ENCODE measurements at places on chromosomes 3 and 15. TPM values are rescaled to one million over a fixed set of nuclear protein-coding genes. Genes with fewer than 3 reads are reported as not detected.

MESP2 gene
- total RNA-seq: not detected

CAMK2N2 gene
- not detected for total RNA-seq

SYNM gene
- total RNA-seq: 414 TPM

SHF gene
- total RNA-seq: not detected

GHRL gene
- 0.55 TPM for total RNA-seq

BCL6 gene
- total RNA-seq: 18.7 TPM

LTK gene
- 0.40 TPM for total RNA-seq

EID1 gene
- total RNA-seq: 98.0 TPM

TPRG1 gene
- total RNA-seq: 14.9 TPM

AHSG gene
- total RNA-seq: not detected

CCDC80 gene
- 6.4 TPM for total RNA-seq

CPN2 gene
- total RNA-seq: not detected

SH3GL3 gene
- total RNA-seq: not detected

MELTF gene
- total RNA-seq: 16.4 TPM

STRC gene
- 0.41 TPM for total RNA-seq

FGD5 gene
- 13.8 TPM for total RNA-seq

C3orf20 gene
- total RNA-seq: not detected

DZIP3 gene
- total RNA-seq: 1.5 TPM

COL6A6 gene
- under 0.01 TPM for total RNA-seq

ADCY5 gene
- 42.0 TPM for total RNA-seq

CPNE9 gene
- total RNA-seq: not detected

CPA3 gene
- total RNA-seq: 3.0 TPM

CLSTN2 gene
- total RNA-seq: 9.0 TPM

COL8A1 gene
- 10.5 TPM for total RNA-seq

TTLL13 gene
- not detected for total RNA-seq

RASL12 gene
- 16.1 TPM for total RNA-seq

ZCWPW2 gene
- not detected for total RNA-seq

SOX2 gene
- total RNA-seq: 0.82 TPM

SMAD6 gene
- 10.8 TPM for total RNA-seq

CYP11A1 gene
- total RNA-seq: 0.40 TPM

PXYLP1 gene
- 11.7 TPM for total RNA-seq

SLC28A2 gene
- total RNA-seq: 2.5 TPM

RETNLB gene
- 62.7 TPM for total RNA-seq

CA12 gene
- total RNA-seq: 392 TPM

NISCH gene
- total RNA-seq: 137 TPM

SERPINI2 gene
- total RNA-seq: not detected

KLHL24 gene
- total RNA-seq: 28.4 TPM

UBAP1L gene
- total RNA-seq: 5.2 TPM
